ENCODE measurements at places on chromosomes 3 and 15.

GRCh38 chr3:23981136-23981535 lies 36.0 kb downstream of the NR1D2 start:
- no peak for DNase-seq

DNA sequence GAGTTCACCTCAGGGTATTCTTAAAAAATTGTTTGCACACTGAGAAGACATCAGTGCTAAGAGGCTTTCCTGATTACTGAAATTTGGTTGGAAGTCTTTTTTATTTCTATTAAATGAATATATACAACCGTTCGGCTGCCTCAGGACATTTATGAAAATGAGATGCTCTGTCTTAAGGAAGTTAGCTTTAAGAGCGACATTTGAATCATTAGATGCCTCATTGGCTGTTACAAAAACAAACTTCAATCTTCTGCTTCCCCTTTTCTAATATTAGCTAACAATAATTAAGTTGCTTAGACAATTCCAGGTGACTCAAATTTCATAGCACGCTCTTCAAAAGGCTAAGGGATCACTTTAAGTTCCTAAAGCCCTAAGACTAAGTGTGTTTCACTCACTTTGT lies 673.7 kb downstream of the FHIT start:
- no peak for DNase-seq

GRCh38 chr3:195468391-195468776 lies 25.6 kb upstream of the ACAP2 start:
- DNase-seq: no peak

DNA sequence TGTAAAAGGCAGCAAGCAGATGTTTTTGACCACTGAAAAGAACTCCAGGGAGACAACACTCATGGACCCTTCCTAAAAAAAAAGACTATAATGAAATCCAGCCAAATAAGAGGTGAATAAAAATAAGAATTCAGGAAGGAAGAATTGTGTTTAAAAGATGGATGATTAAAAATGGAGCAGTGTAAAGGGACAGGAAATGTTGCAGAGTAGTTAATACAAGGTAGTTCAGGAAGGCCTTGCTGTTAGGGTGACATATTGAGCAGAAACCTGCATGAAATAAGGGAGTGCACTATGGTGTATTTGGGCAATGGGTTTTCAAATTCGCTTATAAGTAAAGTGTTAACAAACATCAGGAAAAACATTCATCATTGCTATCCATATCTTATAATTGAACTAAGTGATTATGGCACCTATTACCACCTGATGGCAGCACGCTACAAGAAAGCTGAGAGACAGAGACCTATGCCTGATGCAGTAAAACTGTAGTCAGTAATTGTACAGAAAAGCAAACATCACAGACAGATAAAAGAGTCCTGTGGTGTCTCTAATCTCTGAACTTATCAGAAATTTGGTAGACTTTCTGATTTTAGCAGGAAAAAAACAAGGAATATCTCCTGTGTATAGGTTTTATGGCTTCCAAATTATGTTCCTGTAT lies 5.8 kb upstream of the DBR1 start:
- no peak for DNase-seq

DNA sequence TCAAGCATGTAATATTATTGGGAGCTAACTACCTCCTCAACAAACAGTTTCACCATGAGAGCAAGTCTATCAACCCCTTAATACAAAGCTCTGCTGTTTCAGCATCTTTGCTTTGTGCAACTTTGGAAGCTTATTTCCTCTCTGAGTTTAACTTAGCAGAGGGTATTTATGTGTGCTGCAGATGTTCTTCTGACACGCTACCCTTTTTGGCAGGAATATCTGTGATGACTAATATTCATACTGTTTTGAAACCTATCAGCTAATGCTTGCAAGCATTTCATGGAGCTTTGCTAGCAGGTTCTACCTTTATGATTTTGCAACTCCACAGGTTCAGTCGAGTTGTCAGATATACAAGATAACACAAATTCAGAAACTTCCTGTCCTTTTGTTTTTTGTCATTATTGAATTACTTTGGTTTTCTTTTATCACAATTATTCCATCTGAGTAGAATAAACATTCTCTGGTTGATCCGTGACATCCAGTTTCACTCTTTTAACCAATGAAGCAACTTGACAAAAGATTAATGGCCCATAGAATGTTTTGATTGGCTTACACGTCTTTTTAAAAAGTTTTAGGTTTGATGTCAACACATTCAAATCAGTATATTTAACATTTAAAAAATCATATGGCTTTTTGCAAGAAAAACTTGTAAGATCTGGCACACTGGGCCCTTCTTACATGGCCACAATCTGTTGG lies 1.7 kb upstream of the SLC9A9 start:
- DNase-seq: peak; percentile 29

- DNase-seq: no peak
Measured at GRCh38 chr3:24965706-24966385, 462.2 kb upstream of the RARB start.

GRCh38 chr3:4440951-4441350 lies 26.1 kb downstream of the SUMF1 start:
- DNase-seq: no peak

DNA sequence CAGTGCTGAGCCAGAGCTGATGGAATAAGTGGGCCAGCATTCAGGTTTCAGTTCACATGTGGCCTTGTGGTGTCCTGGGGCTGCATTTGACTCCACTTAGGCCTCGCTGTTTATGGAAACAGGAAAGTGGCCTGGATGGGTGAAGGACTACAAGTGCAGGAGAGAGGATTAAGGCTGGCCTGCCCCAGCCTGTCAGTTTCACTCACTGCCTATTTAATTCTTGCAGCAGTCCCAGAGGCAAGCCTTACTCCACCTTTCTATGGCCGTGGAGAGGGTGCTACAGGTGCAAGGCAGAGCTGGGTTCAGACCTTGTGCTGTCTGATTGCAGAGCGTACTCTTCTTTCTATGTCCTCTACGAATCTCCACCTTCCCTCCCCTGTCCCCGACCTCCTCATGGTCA lies 37.7 kb downstream of the ABHD17C start:
- DNase-seq: no peak

DNA sequence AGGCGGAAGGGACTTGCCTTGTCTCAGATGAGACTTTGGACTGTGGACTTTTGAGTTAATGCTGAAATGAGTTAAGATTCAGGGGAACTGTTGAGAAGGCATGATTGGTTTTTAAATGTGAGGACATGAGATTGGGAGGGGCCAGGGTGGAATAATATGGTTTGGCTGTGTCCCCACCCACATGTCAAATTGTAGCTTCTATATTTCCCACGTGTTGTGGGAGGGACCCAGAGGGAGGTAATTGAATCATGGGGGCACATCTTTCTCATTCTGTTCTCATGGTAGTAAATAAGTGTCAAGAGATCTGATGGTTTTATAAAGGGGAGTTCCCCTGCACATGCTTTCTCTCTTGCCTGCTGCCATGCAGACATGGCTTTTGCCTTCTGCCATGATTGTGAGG lies 89.2 kb downstream of the CGGBP1 start:
- DNase-seq: no peak

- DNase-seq: no peak
Measured at GRCh38 chr3:132241776-132242514, 75.3 kb upstream of the ACP3 start.
